ENCODE measurements at places on chromosomes 11 and 22.

DNA sequence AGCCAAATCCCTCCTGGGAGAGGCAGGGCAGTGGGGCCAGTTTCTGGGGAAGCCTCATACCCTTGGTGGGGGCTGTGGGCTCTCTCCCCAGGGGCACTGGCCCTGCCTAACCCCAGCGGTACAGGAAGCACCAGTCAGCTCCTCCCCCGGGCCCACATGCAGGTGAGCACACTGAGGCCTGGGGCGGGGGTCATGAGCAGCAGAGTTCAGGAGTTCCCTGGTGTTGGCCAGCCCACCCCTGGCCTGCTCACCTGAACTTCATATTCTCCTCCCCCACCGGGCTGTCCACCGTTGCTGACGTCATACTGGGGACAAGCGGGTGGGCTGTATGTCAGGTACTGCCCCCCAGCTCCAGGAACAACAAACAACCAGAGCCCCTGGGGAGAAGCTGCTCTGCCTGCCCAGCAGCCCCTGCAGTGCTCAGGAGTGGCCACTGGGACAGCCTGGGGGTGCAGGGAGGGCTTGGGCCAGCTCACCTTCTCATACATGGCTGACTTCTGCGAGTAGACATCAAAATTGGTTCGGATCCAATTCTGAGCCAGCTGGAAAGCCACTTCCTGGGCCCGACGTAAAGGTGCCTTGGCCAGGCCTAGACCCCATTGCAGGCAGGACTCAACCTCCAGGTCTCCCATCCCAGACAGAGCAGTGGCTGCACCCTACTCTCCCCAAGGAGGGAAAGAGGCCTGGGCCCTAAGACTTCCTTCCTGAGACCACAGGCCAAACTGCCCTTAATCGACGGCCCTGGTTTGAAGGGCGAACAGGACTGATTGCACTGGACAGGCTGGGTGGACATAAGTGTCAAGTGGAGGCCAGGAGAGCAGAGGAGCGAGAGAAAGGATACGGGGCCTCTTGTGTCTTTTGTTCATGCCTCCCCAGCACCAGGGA, 20.8 kb downstream of the TREH start:
- DNase-seq, result peak; percentile 31

- peak; percentile 58 for DNase-seq
Observed at GRCh38 chr11:79244241-79244772, 196.5 kb downstream of the TENM4 start.

DNA sequence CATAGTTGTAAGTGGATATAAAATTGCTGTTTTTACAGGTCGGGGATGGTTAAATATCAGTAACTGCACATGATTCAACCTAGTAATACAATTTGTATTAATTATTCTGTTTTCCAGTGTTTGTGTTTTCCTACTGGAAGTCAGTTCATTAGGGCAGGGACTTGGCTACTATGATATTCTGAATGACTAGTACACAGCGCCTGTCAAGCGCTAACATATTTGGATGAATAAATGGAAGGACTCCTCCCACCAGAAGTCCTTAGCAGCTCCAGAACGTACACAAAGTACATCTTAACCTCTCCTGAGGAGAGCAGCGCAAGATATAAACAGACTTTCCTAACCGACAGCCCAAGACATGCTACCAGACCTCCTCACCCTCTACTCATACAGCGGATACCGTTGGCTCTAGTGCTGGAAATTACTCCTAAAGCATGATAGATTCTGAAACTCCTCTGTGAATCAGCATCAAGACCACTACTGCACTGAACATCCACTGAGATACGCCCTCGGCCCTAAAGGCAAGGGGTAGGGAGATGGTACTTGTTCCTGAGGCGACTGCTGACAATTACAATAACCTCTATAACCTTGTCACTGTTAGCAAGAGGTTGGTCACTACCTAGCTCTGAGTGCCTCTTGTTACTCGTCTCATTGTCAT, 79.1 kb downstream of the RDX start:
- DNase-seq, result no peak

DNA sequence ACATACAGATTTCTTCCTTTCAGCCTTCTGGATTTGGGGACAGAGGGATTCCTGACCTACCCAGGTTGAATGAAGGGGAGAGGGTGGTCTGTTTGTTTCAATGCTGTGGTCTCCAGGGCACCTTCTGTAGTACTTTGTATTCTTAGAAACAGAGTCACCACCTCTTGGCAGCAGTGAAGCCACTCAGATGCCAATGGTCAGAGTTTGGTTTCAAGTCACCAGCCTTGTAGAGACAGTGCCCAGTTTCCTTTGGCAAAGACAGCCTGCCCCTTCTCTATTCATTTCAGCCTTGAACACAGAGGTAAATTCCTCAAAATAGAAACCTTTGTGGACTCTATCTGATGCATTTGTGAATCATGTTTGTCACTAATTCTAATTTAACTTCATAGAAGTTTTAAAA, 111.7 kb upstream of the RASSF10 start:
- no peak for DNase-seq

DNA sequence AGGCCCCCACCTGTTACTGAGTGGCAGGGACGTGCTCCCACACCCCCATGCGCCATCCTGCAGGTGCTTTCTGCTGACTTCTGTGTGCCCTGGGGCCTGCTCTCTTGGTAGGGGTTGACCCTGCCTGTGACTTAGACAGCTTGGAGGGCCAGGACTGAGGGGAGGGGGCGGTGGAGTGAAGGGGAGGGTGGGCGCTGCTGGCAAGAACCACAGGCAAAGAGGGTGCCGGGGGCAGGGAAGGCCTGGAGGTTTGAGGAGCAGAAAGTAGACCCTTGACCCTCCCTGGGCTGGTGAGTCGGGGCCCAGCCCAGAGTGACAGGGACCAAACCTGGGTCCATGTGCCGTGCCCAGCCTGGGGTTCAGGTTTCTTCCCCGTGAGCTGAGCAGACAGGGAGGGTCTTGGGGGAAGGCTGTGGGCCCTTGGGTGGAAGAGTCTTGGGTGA, 17.8 kb downstream of the KCNQ1 start:
- DNase-seq, result no peak

DNA sequence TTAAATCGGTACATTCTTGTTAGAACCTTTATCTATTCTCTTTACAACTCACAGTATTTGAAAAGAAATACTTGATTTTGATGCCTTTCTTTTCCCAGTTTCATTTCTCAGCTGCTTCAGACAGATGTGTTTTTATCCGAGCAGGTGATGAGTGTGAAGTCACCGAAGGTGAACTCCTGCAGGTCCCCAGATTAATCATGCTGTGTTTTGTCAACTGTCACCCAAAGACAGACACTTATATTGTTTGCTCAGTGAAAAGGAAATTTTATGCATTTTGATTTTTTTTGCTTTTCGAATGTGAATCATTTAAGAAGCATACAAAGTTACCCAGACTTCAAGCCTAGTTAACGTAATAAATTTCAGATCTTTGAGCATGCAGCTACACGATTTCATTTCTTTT, 7.8 kb upstream of the TMPRSS13 start:
- no peak for DNase-seq

DNA sequence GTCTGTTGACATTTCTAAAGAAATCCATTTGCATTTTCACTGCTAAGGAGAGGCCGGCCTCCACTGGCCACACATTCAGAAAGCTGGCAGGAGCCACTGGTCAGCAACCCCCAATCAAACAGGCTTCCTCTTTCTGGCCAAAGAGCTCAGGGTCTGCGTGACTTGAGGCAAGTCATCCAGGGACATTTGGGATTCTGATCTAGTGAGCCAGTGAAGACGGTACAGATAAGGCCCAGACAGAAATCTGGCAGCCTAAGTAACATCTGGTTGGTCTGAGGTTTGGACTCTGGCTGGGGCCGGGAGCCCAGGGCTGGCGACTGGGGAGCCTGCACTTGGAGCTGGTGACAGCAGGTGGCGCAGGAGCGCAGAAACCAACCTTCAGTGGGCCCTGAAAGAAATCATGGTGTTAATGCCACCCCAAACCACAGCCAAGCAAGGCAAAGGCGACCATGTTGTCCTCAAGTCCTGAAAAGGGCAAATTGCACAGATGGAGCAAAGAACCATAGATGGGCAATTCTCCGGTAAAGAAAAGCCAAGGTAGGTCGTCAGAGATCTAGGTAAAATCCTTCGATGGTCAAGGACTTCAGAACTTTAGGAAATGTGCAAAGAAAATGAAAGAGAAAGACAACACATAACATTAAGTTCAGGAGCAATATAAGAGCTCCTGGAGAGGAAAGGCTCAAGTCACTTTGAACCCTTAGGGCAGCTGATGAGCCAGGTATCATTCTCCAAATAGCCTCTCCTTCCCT, 99.4 kb upstream of the BLID start:
- no peak for DNase-seq

GRCh38 chr22:19984201-19984753, 32.3 kb downstream of the ARVCF start:
- peak; percentile 65 for DNase-seq

DNA sequence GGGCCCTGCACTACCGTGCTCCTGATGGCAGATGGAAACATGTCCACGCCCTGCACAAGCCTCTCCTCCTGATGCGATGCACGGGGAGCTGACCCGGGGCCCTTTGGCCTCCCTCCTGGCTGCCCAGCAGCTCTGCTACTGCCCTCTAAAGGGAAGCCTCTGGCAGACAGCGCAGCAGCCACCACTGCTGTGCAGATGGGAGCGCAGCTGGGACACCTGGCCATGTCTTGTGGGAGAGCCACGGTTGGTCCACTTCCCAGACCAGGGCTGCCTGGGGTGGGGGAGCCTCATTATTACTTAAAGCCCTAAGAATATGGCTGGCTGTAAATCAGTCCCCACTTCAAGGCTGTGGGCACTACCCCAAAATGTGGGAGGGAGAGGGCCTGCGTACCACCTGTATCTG, 38.3 kb downstream of the TBX1 start:
- no peak for DNase-seq

DNA sequence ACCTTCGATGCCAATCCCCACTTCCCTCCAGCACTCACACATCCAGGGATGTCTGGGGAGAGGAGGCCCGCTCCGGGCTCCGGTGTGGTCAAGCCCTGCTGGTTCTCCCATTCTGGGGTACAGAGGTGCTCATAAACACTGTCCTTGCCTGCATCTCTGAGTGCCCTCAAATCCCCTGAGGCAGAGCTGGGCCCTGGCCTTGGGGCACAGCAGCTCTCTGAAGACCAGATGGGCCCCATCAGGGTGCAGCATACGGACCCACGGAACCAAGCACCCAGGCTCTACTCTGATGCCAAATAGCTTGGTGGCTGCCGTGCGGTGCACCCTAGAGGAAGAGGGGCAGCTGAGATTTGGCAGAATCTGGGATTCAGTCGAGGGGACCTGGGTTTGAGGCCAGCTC, 35.7 kb upstream of the NNMT start:
- no peak for DNase-seq

DNA sequence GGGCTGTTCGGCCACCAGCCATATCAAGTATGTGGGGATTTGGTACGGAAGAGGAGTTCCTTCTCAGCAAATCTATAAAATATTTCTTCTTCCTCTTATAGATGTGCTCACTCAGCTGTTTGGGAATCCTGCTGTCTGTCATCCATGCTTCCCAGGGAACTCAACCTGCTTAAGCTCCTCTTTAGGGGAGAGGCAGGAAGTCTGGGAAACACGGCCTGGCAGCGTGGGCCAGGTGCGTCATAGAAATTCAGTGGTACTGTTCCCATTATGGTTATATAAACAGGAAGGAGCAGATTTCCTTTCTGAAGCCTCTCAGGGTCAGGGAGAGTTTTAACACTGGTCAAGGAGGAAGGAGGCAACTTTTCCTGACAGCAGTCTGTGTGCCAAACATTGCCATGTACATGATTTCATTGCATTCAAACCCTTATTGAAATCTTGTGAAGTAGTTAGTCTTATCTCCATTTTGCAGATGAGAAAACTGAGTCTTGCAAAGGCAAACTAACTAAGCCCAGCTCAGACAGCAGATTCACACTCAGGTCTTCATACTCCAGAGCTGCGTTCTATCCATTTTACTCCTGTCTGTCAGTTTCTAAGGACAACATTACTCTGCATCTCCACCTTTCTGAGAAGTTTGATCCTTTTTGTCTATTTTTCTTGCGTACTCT, 35.4 kb upstream of the AMOTL1 start:
- DNase-seq, result no peak

DNA sequence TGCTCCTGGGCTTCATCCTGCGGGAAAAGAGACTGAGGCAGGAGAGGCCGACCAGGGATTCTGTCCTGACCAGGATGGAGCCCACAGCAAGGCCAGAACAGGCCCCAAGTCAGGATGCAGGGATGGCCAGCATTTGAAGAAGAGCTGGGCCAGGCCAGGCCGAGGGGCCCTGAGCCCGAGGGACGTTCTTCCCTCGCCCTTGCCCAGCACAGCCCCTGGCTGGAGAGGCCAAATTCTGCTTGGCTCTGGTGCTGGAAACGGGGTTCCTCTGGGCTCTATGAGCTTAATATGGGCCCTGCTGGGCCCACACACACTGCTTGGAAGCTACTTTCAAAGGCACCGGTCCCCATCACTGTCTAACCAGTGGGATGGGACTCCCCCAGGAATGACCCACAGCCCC, 7.6 kb downstream of the APOBEC3G start:
- no peak for DNase-seq

DNA sequence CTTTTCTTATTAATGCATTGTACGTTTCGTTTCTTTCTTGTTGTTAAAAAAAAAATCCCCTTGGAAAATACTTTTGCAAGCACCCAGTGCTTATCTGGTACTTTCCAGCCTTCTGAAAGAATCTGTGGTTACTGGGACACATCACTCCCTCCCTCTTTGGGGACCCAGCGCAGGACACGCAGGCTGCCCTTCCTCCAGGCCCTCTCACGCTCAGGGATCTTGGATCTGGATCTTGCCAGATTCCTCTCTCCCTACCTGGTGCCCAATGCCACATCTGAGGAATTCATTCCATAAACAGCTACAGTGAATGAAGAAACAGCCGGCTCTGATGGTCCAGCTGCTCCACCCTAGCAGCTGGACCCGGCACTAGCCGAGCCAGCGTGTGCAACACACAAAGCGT, 55.7 kb downstream of the PHF21B start:
- no peak for DNase-seq

DNA sequence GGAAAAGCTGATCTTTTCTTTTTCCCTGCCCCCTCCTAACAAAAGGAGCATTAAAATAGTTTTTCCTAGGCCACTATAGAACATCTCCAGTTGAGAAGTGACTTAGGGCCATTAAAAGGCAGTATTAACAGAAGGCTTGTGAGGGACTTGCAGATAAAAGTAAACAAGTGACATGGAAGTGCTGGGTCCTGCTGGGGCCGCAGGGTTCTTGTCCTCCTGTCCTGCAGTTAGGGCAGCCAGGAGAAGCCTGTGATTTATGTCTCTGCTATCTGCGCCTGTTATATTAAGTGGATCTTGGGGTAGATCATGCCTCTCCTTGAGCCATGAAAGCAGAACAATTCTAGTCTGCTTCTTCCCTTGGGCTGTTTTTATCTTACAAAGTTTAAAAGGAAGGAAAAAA, 271.4 kb upstream of the C11orf87 start:
- DNase-seq, result no peak

GRCh38 chr22:44764373-44764772, 12.0 kb downstream of the ARHGAP8 start:
- no peak for DNase-seq
